ENCODE measurements at places on chromosomes 11 and 22.

DNA sequence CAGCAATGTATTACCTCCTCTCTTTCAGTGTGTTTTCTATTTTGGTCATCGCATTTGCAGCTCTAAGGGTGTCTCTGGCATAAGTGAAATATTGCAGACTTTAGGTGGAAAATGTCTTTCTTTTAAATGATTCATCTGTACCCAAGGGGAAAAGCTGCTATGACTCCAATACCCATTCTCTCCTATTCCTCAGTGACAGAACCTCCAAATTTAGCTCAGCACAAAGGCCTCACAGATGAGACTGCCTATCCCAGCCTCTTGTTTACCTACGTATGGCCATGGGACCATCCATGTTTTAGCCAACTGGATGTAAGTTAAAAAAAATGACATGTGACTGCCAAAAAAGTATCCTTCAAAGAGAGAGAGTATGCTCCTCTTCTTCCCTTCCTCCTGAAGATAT, 7.9 kb downstream of the MTMR2 start:
- DNase-seq = no peak

- no peak for DNase-seq
Observed at GRCh38 chr22:49264696-49265095, 563.0 kb downstream of the BRD1 start.

GRCh38 chr11:47571895-47572294, 6.5 kb downstream of the PTPMT1 start:
- peak; percentile 57 for DNase-seq

DNA sequence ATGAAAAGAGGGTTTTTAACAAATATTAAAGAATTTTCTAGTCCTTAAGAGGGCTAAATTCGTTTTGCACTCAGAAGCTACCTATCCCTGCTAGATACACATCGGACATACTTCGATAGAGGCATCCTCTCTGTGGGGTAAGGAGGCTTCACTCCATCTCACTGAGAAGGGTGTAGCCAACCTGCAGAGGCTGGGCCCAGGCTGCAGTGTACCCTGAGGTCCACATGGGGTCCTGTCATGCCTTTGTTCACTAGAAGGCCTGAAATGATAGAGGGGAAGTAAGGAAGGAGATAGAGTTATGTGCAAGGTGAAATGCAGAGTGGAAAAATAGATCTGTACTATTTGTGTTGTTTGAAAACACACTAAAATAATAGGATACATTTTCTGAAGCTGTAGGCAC, 45.6 kb downstream of the IGSF9B start:
- DNase-seq = no peak

DNA sequence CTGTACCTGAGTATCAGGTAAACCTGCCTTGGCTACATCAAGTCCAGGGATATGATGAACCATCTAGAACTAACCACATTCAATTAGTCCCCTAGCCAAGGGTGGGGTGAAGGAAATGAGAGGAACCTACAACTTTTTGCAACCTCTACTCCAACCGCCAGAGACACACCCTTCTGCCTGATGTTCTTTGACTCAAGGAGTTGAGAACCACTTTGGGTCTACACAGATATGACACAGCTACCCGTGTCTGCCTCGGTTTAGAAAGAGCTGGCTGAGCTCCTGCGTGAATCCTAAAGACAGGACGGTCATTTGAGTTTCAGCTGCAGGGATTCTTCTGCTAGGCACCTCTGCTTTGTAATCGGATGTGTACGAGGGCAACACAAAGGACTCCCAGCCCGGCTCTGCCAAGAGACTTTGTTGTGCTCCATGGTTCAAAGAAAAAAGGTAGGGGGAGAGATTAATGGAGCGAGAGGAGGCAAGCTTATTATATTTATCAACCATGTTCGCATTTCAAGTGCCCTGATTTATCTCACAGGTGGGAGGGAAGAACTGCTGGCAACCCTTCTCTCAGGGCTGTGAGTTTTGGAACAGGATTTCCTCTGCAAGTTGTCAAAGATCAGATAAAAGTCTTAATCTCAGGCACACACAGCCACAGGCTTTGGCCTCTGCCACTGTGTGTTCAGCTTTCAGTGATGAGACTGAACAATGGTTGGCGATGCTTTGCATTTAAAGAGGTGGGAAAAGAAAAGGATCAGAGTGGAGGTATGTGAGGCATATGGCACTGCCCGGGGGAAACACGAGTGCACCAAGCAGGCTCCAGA, 35.1 kb downstream of the FLI1 start:
- DNase-seq = no peak

DNA sequence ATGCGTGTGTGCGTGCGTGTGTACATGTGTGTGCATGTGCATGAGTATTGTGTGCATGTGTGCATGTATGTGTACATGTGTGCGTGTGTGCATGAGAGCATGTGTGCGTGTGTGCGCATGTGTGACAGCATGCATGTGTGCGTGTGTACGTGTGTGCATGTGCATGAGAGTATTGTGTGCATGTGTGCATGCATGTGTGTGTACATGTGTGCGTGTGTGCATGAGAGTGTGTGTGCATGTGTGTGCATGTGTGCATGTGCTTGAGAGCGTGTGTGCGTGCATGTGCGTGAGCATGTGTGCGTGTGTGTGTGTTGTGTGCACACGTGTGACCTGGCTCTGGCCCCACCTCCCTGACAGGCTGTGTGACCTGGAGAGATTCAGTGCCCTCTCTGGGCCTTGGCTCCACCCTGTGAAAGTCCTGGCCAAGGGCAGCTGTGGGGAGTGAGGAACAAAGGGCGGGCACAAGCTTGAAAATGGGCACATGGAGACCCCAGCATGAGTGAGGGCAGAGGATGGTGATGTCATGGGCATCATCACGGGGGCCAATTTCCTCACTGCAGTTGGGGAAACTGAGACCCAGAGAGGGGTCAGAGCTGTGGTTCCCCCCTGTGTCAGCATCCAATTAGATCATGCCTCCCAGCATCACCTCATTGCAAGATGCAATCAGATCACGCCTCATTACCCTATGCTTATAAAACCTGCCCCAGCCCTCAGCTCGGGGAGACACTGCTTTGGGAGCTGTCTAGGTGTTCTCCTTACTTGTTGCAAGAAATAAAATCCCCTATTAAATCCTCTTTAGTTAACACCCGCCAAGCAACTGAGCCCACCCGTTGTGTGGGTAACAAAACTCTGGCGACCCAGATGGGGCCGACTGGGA, 658 bp downstream of the ACY3 start:
- DNase-seq = no peak

- peak; percentile 75 for DNase-seq
Observed at GRCh38 chr11:33830903-33831648, 56.8 kb upstream of the FBXO3 start.

DNA sequence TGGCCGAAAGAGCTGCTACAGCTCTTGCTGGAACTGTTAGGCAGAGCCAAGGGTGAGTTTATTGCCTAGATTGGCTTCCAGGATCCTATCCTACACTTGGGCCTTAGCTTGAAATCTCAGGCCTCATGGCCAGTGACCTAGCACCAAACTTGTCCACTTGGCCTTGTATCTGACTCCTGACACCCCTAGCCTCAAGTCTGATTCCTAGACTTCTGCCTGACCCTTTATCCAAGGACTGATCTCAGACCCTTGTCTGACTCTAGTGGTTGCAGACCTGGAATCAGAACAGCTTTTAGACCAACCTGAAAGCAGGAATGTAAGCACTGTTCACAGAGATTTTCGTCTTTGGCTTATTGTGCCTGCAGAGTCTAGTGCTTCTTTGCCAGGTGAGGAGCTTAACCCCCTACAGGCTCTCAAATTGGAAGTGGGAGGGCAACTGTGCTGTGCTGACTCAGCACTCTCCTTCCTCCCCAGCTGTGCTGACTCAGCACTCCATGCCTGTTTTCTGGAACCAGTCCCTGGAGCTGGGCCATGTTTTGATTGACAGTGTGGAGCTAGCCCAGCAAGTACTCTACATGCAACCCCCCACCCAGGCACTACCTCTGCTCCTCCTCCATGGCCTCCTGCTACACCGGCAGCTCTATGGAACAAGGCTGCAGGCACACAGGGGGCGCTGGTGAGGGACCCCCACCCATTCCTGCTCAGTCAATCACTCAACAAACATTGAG, 35.1 kb downstream of the RRP8 start:
- peak; percentile 24 for DNase-seq

GRCh38 chr11:34665077-34665835, 44.4 kb downstream of the EHF start:
- no peak for DNase-seq

DNA sequence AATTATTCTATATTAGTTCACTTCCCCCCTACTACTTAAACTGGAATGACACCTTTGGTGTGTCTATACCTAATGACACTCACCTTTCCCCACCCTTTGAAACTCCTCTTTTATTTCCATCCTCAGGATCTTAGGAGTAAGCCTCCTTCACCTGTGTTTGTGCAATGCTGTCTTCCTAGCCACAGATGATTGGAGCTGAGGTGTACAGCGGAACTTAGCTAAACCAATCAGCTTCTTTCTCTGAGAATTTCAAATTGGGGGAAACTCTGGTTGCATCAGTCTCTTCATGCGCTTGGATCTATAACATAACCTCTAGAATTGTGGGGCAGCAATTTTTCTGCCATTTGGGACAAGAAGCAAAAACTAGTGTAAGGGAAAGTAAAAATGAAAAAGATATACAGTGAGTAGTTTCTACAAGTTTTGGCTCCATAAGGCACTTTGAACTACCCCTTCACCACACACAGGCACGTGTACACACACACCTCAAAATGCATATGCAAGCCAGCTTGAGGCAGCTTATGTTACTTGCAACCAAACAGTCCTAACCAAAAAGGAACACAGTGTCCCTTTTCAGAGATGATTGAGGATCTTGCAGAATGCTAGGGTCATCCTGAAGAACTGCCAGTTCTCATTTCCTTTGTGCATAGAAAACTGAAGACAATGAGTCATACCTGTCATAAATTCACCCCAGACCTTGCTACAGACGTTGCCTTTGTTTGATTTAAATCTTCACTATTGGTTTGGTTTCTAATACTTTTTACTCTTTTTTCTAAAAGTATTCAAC, 36.0 kb upstream of the LDLRAD3 start:
- peak; percentile 83 for DNase-seq

DNA sequence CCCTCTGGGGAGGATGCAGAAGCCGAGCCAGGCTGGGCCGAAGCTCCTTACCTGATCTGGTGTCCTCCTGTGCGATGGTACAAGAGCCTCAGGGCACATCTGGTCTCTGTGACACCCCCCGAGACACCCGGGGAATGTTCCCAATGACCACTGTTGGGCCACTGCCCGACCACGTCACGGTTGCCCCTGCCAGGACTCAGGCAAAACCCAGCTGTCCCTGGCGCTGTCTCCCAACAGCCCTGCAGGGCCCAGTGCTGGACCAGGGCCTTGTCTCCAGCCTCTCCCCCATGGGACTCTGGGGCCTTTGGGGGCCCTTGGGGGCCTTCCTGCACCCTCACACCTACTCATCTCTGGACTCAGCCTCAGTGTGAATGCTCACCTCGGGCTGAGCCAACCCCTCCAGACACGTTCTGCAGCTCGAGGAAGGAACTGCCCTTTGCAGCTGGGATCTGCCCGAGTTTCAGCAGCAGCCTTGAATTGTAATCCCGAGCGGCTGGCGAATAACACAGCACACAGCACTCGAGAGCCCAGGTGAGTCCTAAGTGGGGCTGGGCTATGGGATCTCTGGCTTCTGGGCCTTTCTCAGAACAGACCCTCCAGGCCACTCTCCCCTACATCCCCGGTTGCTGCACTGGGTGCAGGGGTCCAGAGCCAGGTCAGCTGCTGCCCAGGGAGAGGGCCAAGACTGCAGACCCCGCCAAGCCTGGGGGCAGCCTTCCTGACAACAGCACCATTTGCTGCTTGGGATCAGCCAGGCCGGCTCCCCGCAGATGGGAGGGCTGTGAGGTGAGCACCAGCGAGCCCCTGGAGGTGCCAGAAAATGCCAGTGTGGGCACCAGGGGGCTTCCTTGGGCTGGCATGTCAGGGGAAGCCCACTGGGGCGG, 39.8 kb downstream of the RTN4R start:
- DNase-seq = no peak

DNA sequence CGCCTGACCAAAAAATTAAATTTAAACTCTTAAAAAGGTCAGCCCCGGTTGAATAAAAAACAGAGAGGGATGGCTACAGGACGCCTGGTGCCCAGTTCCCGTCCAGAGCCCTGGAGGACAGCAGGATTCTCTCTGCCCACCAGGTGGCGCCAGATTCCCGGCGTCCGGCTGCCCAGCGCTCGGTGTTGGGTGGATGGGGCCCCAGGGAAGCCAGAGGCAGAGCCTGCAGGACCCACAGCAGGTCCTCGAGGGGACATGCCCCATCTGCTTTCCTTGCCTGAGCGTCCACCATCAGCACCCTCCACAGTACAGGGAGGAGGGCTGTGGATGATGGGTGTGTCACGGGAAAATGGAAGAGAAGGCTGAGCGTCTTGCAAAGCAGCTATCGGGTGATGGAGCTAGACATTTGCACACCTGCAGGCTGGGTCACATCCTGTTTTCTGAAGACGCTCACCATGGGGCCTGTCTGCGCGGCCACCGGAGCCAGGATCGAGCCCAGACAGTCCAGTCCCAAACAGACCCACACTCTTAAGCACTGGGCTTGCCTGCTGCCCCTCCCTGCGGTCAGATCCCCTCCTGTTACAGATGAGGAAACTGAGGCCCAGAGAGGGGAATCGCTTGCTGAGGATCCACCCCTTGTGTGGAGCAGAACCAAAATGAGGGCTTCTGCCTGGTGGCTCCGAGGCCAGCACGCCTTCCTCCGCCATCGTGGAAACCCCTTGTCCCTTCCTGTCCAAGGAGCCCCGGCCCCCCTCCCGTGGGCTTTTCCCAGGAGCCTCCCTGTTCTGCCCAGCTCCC, 18.5 kb upstream of the CBX7 start:
- peak; percentile 69 for DNase-seq

DNA sequence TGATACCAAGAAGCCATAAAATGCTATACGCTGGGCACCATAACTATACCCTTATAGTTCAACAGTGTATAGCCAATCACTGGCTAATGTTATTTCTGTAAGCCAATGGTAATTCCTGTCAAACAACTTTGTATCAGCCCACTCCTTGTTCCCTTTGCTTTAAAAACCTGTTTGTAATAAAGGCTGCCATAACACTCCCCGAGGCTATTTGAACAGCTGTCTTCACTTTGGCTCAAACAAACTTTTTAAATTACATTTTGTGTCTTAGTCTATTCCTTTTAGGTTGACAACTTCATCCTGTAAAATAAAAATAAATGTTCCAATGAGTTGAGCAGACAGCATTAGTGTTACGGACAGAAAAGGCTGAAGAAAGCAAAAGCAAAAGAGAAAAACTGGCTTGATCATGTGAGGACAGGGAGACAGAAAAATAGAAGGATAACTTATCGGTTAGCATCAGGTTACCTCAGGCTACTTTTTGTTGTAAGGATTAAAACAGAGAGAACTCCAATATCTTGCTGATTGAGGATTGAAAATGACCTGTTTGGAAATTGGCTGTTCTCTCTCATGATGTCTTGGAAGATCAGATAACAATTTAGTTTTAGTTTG, 95.0 kb downstream of the AASDHPPT start:
- DNase-seq = peak; percentile 14

Data from mammary epithelial cell (primary cell).